ENCODE measurements at places on chromosomes 16 and 17.
A peak's percentile ranks its signal among the peaks of the same experiment; 100 is the strongest.

DNA sequence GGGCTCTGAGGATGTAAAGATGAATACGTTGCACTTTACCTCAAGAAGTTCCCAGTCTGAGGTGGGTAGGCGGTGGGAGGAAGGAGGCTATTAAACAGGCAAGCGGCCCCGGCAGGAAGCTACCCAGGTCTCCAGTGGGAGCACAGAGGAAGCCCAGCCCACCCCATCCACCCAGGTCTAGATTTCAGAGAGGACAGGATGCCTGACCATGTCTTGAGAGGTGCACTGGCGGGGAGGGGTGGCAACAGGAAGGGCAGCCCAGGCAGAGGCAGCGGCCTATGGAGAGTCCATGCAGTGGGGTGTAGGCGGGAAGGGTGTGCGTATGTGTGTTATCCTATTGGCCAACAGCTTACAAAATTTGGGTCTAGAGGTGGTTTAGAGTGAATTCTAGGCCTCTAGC, 13.9 kb downstream of the SARM1 start:
- no peak for DNase-seq

- no peak for DNase-seq
These were observed 5.6 kb downstream of the ALDH3A1 start for GRCh38 chr17:19742495-19742894.

GRCh38 chr17:79784353-79785016, 6.5 kb downstream of the CBX2 start:
- DNase-seq = no peak

- DNase-seq = no peak
These were observed 66.9 kb downstream of the COPRS start for GRCh38 chr17:31792007-31792585.

GRCh38 chr17:13640551-13640950, 38.8 kb upstream of the HS3ST3A1 start:
- no peak for DNase-seq

- no peak for DNase-seq
These were observed 97.3 kb downstream of the ANKRD11 start for GRCh38 chr16:89392881-89393737.

DNA sequence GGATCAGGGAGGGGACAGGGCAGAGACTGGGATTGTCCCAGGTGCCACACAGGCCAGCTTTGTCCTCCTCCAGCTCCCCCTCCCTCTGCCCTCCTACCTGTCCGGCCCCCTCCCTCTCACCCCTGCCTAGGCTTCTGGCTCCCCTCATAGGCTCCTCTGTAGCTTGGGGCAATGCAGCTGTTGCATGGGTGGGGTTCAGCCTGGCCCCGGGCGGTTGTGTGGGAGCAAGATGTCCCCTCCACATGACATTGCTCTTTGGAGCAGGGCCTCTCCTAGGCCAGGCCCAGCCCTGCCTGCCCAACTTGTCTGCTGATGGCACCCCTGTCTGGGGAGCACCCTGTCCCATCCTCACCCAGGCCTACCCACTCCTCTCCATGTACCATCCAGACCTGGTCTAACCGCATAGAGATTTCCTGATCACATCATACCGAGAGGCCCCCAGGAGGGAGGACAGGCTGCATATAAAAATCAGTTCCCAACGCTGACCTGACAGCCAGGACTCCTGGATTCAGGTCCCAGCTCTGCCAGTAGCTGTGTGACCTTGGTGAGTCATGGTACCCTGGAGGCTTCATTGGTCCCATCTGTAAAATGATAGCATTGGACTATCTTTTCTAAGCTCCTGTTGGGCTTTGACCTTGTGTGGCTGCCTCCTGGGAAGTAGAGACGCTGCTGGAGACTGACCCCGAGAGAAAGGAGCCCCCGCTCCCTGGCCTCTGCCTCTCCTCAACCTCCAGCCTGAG, 48.8 kb upstream of the DLX4 start:
- DNase-seq = no peak

DNA sequence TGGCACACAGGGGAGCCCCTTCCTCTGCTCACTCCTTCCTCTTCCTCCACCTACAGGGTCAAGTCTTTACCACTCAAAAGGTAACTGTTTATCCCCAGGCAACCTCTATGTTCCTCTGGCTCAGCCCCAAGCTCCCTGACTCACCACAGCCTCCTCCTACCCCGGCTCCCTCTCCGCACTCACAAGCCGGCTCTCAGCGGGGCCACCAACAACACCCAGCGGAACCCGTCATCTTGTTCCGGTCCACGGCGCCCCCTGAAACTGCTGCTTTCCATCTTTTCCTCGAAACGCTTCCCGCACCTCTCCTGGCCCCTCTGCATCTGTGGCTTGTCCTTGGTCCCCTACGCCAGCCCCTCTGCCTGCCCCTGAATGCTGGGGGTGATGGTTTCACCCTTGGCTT, 58.4 kb downstream of the NXN start:
- DNase-seq = no peak

DNA sequence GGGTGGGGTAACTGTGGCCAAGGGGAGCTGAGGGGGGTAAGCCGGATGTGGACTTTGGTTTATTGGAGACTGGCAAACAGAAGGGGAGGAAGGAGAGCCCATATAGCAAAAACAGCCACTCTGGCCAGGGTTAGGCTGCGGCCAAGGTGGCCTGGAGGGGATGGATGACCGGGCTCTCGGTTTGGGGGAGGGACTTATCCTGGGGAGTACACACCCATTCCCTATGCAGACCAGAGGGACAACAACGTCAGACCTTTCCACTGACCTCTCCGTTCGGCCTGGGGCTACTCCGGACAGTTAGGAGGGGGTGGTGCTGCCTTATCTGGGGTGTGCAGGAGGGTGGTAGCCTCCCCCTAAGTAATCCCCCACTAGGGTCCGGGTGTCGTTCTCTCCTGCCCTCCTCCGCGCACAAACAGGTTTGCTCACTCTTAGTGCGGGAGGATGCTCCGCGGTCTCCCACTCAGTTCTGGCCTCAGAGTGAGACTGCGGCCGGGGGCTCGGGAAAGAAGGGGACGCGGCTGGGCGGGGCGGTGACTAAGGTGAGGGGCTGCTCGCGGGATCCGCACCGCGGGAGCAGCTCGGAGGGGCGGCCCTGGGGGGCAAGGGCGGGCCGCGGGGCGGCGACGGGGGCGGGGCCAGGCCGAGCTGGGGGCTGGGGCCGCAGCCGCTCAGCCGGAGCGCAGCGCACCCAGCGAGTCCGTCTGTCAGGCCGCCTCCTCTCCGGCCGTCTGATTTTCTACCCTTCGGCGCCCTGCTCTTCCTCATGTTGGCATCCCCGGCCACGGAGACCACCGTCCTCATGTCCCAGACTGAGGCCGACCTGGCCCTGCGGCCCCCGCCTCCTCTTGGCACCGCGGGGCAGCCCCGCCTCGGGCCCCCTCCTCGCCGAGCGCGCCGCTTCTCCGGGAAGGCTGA, at the start of gene WNK4:
WNK4 (plus strand) TSS at position 675 of the 915 bp plus-strand sequence; CDS start at position 764, 89 bp downstream.
- no peak for DNase-seq

DNA sequence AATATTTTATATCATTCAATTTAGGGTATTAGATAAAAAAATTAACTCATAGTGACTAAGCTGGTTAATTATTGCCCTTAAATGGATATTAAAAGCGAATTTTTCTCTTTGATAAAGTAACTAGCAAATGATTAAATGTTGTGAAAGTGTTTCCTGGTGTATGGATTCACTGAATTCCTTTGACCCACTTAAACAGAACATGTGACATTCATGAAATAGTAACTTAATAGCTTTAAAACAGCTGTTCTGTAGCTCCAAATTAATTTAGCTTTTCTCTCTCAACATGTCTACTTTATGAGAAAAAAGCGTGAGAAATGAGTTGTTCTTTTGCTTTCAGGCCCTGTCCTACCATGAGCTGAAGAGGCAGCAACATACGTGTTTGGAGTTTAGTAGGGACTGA, 36.4 kb upstream of the APPBP2 start:
- no peak for DNase-seq

- no peak for DNase-seq
These were observed 289.1 kb downstream of the CA10 start for GRCh38 chr17:51869387-51869786.

- no peak for DNase-seq
These were observed 91.8 kb downstream of the STH start for GRCh38 chr17:46090871-46091270.

GRCh38 chr16:86869288-86870022, 291.1 kb downstream of the FOXL1 start:
- DNase-seq = no peak

- DNase-seq = no peak
These were observed 659.9 kb upstream of the SOX9 start for GRCh38 chr17:71460943-71461342.

- peak; percentile 10 for DNase-seq
These were observed 195.8 kb downstream of the KCNJ2 start for GRCh38 chr17:70365091-70365583.

- no peak for DNase-seq
These were observed 790 bp downstream of the TRADD start for GRCh38 chr16:67158637-67159600.

- DNase-seq = no peak
These were observed 42.9 kb upstream of the NUDT7 start for GRCh38 chr16:77679391-77679790.

DNA sequence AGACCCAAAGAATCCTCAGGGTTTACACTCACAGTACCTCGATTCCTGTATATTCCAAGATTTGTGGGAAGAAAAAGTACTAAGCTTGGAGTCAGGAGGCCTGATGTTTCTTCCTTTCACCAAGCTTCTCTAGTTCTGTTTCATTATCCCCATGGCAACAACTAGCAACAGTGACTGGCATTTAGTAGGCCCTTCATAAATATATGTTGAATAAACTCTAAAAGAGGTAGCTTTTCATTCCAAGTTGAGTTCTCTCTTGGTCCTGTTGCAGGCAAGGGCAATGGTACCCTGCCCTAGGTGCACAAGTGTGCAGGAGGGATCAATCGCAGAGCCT, 527 bp upstream of the UBE2Z start:
- no peak for DNase-seq

DNA sequence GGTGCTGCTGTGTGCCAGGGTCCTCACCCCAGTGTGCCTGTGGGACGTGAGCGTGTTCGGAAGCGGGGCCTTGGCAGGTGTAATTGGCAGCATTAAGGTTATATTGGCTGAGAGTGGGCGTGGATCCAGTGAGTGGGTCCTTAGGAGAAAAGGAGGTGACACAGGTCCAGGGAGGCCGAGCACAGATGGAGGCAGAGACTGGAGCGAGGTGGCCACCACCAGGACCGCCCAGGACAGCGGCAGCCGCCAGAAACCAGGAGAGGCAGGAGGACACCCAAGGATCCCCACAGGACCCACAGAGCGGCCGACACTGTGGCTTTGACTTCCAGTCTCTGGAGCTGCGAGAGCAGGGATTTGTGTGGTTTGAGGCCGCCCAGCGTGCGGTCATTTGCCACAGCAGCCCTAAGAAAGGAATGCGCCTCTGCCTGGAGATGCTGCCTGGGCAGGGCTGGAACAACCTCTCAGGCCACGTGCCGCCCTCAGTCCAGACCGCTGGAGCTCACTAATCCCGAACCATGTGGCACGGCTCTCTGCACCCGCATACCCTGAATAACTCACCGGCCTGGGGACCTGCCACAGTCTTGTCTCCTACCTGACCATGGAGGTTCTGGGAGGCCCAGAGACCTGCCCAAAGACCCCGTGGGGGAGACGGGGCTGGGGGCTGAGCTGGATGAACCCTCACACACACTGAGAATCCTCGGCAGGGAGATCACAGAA, 45.4 kb downstream of the SOX8 start:
- no peak for DNase-seq

DNA sequence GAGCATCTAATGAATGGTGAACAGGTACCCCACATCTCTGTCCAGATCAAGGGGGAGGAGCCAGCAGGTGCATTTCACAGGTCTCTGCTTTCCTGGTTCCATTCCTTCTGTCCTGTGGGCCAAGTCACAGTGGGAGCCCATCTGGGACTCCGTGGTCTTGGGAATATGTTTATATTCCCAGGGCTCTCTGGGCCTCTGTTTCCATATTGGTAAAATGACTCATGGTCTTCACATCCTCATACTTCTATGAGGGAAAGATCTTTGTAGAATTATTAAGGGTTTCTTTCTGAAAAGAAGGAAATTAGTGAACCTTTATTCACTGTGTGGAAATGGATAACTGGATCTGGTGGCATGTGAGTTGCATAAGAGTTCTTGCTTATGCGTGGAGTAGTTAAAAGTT, 6.2 kb downstream of the MYOCD start:
- DNase-seq = no peak

- no peak for DNase-seq
These were observed 49.0 kb upstream of the METRNL start for GRCh38 chr17:83030432-83030831.

GRCh38 chr17:73482251-73482716, 162.0 kb downstream of the SDK2 start:
- no peak for DNase-seq

DNA sequence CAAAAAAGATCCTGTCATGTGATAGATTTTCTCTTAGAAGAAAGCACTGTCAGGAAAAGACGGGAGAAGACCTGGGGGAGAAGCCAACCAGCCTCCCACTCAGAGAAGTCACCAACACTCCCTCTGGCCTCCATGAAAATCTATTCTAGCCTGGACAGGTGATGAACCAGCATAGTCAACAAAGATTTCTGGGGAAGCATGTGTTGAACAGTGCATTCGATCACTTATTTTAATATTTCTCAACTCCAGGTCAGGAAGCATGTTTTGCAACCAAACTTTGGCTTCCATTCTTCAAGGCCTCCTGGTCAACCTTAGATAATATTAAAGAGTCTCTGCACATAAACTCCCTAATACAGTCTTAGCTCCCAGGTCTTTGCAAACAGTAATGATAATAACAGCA, 74.7 kb upstream of the ERCC4 start:
- no peak for DNase-seq

Measured in GM12891 (cell line).